HTR-8/SVneo (cell line): ENCODE measurements at places on chromosomes 1 and 21.
A peak's percentile ranks its signal among the peaks of the same experiment; 100 is the strongest.

- no peak for DNase-seq
These were observed 14.3 kb downstream of the BTG3 start for GRCh38 chr21:17598437-17598836.

GRCh38 chr1:27314169-27314568, 7.8 kb upstream of the TMEM222 start:
- no peak for DNase-seq

DNA sequence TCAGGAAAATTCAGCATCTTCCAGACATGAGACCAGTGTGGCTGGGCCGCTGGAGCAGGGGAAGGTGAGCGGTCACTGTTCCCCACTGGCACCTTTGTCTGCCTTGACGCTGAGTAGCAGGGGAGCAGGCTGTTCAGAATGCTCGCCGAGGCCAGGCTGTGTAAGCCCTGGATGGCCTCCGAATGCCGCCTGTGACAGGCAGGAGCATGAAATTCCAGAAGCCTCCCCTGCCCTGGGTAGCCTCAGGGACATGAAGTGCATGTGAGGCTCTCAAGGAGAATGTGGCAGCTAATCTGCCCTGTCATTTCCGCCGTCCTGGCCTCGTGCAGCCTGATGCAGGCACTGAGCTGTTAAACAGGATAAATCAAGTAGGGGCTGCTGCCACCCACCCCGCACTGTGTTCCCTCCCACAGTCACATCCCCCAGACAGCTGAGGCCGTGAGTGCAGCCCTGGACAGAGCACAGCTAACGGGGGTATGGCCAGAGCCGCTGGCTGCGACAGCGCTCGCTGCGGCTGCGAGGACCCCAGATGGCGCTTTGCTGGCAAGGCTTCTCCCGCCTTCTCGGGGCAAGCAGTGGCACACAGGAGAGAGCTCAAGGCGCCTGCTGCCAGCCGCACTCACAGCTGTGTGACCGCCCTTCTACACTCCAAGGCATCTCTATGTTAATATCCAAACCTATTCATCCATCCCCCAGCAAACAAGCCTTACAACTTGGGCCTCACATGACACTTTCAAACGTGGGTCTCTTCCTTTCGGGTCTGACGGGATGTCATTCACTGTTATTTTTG, 105.0 kb upstream of the COL6A1 start:
- no peak for DNase-seq

GRCh38 chr1:194466706-194467105, 1280.3 kb upstream of the B3GALT2 start:
- DNase-seq: no peak

- no peak for DNase-seq
These were observed 57.9 kb upstream of the S1PR1 start for GRCh38 chr1:101178688-101179491.

GRCh38 chr21:39362733-39363132, 13.8 kb upstream of the HMGN1 start:
- DNase-seq: no peak

DNA sequence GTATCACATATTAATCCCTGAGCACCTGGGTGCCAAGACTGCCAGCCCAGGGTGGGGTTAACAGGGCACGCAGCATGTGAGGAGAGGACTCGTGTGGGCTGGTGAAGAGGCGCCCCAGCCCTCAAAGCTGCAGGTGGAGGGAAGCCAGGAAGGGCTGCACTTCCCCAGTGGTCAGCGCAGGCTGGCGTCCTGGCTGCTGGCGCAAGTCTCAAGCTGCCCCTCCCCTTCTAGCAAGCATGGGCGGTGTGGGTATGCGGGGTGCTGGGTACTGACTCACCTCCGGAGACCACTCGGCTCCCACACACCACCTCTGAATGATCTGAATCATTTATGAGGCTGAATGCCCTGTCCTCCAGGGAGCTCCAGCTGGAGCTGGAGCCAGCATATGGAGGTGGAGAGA, 44.0 kb downstream of the EIF2D start:
- no peak for DNase-seq

- no peak for DNase-seq
These were observed 3.2 kb downstream of the LRRC8C start for GRCh38 chr1:89635825-89636815.

DNA sequence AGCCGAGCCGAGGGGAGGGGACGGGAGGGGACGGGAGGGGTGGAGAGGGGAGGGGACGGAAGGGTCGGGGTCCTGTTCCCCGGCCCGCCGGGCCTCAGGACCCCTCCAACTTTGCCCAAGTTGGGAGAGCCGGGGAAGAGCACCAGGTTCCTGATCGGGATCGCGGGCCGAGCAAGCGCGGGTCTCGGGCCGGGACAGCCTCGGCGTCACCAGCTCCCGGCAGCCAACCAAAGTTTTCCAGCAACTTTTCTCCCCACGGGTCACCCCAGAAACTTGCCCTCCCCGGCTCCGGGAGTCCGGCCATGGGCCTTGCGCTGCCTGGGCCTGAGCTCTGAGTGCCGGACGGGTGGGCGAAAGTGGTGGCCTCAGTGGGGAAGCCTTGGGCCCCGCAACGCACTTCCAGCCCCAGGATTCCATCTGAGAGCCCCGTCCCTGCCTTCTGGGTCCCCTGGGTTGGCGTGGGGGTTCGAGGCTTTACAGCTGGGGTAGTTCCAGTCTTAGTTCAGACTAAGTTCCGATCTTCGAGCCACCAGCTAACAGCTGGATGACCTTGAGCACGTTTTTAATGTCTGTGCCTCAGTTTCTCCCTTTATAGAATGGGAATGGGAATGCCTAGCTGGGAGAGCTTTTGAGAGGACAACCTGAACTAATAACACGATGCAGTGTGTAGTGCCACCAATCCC, 458 bp downstream of the ZC3H12A start:
- DNase-seq: no peak

- DNase-seq: no peak
These were observed 27.1 kb downstream of the PARK7 start for GRCh38 chr1:7988576-7988975.

- DNase-seq: peak; percentile 25
These were observed 788 bp upstream of the EDEM3 start for GRCh38 chr1:184755226-184756065.

DNA sequence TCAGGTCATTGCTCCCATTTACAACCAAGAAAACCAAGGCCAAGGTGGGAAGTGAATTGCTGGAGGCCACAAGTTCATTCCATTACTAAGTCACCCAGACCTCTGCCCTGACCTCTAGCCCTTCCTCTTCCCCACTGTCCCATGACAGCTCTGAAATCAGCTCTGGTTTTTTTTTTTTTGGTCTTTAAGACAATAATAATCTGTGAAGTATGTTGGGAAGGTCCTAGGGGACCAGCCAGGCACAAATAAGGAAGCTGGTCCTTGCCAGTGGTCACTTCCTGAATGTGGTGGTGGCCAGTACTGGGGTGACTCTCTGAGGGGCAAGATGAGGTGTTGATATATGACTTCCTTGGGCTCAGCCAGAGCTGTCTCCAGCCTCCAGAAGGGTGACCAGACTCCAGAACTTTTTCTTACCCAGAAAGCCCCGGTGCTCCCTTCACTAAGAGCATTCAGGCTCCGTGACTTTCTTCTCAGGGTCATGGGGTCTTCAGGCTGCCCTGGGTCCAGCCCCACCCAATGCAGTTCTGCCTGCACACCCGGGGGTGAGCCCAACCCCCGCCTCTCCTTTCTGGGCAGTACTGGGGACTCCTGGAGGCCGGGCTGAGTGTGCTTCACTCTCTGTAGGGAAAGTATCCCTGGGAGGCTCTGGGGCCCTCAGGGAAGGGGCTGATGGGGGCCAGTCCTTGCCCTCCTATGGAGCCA, 159.6 kb downstream of the PTPRU start:
- no peak for DNase-seq

DNA sequence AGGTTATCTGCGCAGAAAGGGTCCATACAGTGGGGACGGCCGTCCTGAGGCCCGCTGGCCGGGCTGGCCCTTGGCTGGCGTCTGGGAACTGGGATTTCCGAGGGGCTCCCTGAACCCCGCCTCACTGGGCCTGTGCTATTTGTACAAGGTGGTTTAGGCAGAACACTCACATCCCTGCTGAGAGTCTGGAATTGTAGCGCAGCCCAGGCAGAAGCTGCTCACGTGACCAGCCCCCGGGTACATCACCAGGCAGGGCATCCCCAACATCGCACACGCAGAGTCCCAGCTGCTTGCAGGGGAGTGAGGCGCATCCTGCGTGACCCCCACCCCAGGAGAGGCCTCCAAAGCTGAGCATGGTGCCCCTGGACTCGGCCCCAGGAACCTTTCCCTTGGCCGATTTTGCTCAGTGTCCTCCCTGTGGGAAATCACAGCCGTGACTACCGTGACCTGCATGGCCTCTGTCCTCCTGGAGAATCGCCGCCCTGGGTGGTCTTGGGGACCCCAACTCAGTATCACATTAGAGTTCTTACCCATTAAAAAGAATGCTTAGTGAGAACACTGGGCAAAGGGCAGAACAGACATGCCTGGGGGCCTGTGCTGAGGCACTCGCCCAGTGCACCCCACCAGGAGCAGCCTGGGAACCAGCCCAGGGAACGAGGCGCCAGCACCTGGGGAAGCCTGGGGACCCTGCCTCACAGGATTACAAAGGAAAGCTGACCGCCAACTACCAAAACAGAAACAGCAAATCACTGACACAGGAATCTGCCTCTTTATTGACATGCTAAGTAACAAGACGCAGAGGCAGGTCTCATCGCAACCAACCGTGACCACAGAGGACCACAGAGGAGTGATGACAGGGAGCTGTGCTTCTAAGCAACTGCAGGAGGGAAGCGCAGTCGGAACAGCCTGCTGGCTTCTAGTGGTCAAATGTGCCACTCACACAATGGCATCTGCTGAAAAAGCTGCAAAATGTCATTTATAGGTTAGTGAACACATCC, 33.5 kb downstream of the UBE2G2 start:
- no peak for DNase-seq

- no peak for DNase-seq
These were observed 397.2 kb downstream of the DUSP10 start for GRCh38 chr1:221344693-221345092.

DNA sequence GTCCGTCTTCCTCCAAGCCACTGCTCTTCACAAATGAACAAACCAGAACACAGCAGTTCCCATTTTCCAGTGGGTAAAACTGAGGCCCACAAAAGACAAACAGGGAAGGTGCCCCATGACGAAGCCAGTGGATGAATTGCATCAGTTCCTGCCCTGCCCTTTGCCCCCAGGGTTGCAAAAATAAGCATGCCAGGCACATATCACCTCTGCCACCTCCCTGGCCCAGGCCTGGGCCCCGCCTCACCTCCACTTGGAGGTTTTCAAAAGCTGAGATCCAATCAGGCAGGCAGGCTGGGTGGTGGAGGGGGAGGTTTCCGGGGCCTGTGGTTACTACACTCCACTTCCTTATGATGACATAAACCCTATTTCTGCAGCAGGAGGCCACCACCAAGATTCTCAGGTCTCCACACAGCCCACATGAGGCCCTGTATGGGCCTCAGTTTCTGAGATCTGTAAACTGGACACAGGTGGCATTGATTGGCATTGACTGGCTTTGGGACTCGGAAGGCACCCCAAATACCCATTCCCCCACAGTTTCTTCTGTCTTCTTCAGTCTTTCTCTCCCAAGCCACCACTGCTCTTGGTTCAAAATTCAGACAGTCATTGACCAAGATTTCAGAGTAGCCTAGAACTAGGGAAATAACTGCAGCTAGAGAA, 4.1 kb downstream of the KIF21B start:
- DNase-seq: peak; percentile 53

GRCh38 chr1:18547460-18547859, 66.7 kb downstream of the KLHDC7A start:
- DNase-seq: no peak

GRCh38 chr21:28884976-28885852, 107.5 kb downstream of the LTN1 start:
- peak; percentile 97 for DNase-seq

DNA sequence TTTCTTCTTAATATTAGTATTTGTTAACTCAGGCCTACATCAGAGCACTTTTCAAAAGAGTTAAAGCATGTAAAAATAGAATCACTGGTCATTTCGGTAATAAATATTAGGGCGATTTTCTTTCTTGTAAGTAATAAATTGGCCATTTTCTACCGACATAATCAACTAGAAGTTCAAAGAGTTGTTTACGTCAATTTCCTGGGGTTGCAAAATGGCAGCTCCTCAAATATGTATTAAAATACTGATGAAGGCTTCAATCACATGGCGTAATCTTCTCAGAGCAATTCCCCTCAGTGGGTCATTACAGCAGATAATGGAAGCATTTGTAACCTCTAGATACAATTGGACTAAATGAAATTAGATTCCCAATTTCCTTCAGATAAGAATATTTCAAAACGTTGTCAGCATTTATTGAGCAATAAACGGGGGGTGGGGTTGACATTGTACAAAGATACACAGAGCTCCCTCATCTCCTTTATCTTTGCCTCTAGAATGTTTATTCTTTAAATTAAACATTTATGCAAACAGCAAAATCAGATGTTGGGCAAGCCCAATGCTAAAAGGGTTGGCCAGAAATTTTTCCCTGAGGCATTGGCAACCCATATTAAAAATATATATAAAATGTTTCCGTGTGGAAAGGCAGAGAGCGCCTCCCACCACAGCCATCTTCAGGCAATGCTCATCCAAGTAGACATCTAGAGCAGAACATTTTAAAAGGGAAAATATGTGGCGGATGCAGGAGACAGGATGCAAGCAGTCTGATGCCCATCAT, 240.6 kb downstream of the NCAM2 start:
- DNase-seq: no peak

DNA sequence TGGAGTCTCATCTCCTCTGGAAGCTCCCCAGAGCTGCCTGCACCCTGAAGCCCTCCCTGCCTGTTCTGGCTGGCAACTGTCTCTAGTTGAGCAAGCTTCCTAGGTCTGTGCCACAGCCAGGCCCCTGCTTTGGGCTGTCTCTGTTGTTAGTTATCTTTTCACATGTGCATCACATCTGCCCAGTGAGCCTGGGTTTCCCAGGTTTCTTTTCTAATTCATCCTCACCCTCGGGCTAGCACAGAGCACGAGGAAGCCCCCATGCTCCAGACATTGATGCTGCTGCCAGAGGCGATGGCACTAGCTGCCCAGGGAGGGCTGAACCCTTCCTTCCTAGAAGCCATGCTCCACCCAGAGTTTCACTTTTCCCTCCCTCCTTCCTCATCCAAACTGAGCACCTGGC, 27.2 kb downstream of the RASSF5 start:
- DNase-seq: no peak

DNA sequence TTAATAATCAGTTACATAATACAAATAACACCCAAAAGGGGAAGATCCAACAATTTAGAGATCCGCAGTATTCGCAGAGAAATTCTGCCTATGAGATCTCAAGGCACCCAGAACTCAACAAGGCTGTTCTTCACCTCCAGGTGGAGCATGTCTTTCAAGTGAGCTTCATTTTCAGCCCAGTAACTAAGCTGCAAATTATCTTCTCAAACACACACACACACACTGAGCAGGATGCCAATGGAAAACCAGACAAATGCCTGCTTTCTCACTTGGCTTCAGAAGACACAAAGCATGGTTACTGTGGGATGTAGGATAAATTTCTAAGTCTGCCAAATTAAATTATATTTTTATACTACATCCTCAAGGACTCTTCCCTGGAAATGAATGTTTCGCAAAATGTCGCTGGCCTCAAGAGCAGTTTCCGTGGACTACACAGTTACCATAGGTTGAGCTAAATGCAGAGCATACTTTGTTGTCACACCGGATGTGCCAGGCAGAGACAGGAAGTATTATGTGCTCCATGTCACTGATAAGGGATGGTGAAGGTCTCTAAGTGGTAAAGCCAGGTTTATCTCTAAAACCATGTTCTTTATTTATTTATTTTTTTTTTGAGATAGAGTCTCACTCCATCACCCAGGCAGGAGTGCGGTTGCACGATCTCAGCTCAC, 30.3 kb downstream of the UBR4 start:
- no peak for DNase-seq

- no peak for DNase-seq
These were observed 77.0 kb upstream of the KRTAP19-8 start for GRCh38 chr21:31115249-31115648.
